ENCODE measurements at places on chromosomes 13 and 19. TPM values are rescaled to one million over a fixed set of nuclear protein-coding genes. Genes with fewer than 3 reads are reported as not detected.

DNA sequence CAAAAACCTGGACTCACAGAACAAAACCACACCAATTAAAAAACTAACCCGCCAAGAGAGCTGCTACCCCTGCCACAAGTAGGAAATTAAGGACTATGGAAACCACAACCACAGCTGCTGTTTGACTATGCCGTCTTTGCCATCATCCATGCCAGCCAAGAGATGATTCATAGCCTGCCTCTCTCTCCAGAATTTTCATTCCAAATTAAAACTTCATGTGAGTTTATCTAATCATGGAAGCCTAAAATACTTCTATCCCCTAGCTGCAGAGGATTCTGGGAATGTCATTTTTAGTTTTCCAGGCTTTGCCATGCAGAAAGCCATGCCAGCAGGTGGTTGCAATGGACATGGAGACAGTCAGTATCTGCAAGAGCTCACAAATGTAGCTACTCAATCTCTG, 27.6 kb upstream of the GTF2F2 start:
- DNase-seq: no peak
- H3K27ac ChIP-seq: no peak overlapping the region
- no peaks in the 10 kb centered on the region for H3K27me3 ChIP-seq
- H3K4me3 ChIP-seq: no peak overlapping the region

GRCh38 chr13:103250071-103250470, 183.9 kb upstream of the SLC10A2 start:
- no peak overlapping the region for H3K27ac ChIP-seq
- DNase-seq: no peak
- no peak overlapping the region for H3K4me3 ChIP-seq
- H3K4me1 ChIP-seq: no peaks in the 10 kb centered on the region

- no peaks in the 10 kb centered on the region for H3K36me3 ChIP-seq
- no peak for DNase-seq
- H3K27ac ChIP-seq: no peak overlapping the region
- H3K27me3 ChIP-seq: no peaks in the 10 kb centered on the region
These were observed 88.3 kb downstream of the PDS5B start for GRCh38 chr13:32674503-32674902.

- peaks cover 99% of the 10 kb centered on the region for H3K36me3 ChIP-seq
- H3K4me3 ChIP-seq: no peak overlapping the region
- no peak overlapping the region for H3K27ac ChIP-seq
- no peaks in the 10 kb centered on the region for H3K4me1 ChIP-seq
These were observed 21.1 kb upstream of the CCDC97 start for GRCh38 chr19:41288673-41289530.

DNA sequence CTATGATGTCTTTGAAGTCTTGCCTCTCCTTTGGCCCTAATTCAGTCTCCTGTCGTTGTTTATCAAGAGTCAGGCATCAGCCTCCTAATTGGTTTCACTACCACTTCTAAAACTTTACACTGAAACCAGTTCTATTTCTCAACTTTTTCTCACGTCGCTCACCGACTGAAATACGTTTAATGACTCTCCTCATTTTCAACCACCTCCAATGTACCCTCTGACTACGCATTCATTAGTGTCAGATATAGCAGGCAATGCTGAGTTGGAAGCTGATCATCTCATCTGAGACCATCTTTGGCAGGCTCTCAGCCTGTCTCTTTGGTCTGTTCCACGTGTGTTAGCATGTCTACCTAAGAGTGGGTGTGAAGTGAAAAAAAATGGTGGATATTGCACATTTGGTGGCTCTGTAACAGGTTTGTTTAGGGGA, 128.1 kb downstream of the KL start:
- no peak overlapping the region for H3K27ac ChIP-seq
- H3K4me1 ChIP-seq: peaks cover 46% of the 10 kb centered on the region
- H3K4me3 ChIP-seq: no peak overlapping the region
- peaks cover 15% of the 10 kb centered on the region for H3K36me3 ChIP-seq
- H3K27me3 ChIP-seq: no peaks in the 10 kb centered on the region

- no peaks in the 10 kb centered on the region for H3K27me3 ChIP-seq
- H3K4me3 ChIP-seq: no peak overlapping the region
- peaks cover 34% of the 10 kb centered on the region for H3K4me1 ChIP-seq
These were observed 11.5 kb downstream of the GPR183 start for GRCh38 chr13:99295488-99296252.

- no peak overlapping the region for H3K4me3 ChIP-seq
- no peaks in the 10 kb centered on the region for H3K4me1 ChIP-seq
- no peaks in the 10 kb centered on the region for H3K27me3 ChIP-seq
- no peak for DNase-seq
- no peaks in the 10 kb centered on the region for H3K36me3 ChIP-seq
These were observed 565.8 kb downstream of the IRS2 start for GRCh38 chr13:109220631-109221030.

DNA sequence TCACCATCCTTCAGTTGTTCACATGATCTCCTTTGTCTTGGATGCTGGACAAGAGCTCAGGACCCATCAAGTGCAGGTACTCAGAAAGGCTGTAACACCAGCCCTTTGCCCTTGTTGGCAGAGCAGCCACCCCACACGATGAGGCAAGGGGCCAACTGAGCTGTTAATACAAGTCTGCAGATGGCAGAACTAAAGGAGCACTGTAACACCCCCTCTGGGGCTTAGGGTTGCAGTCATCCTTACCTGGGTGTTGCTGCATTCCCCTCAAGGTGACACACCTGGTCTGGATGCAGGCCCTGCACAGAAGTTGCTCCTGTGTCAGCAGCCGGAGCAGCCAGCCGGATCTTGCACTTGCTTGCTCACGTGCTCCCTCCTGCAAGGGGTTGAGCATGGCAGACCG, 52.0 kb downstream of the STARD13 start:
- no peak for DNase-seq
- H3K4me3 ChIP-seq: no peak overlapping the region
- peak overlapping the region; percentile 26 for H3K27ac ChIP-seq
- H3K4me1 ChIP-seq: peaks cover 60% of the 10 kb centered on the region
- no peaks in the 10 kb centered on the region for H3K36me3 ChIP-seq

- no peaks in the 10 kb centered on the region for H3K27me3 ChIP-seq
- no peak overlapping the region for H3K27ac ChIP-seq
- no peaks in the 10 kb centered on the region for H3K4me1 ChIP-seq
These were observed 2299.5 kb downstream of the PCDH9 start for GRCh38 chr13:64930636-64931035.

DNA sequence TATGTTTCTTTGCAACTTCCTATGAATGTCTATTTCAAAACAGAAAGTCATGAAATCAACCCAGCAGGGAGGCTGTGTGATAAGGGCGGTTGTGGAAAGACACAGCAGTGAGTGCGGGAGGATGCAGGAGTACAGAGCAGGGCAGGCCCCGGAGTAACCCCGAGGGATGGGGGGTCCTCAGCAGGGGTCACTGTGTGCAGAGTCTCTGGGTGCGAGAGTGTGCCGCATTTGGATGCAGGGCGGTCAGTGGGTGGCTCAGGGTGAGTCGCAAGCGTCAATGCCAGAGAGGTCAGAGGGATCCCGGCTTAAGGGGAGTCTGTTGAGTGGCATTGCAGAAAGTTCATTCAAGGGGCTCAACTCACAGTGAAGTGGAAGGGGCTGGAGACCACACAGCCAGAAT, 147.8 kb downstream of the STK24 start:
- no peaks in the 10 kb centered on the region for H3K4me1 ChIP-seq
- no peak overlapping the region for H3K4me3 ChIP-seq
- H3K27me3 ChIP-seq: no peaks in the 10 kb centered on the region
- no peak overlapping the region for H3K27ac ChIP-seq
- H3K36me3 ChIP-seq: peaks cover 41% of the 10 kb centered on the region
- DNase-seq: no peak

GRCh38 chr13:87536899-87537298, 134.3 kb upstream of the SLITRK5 start:
- no peaks in the 10 kb centered on the region for H3K36me3 ChIP-seq
- no peak for DNase-seq
- no peak overlapping the region for H3K27ac ChIP-seq
- H3K4me3 ChIP-seq: no peak overlapping the region
- H3K27me3 ChIP-seq: no peaks in the 10 kb centered on the region

GRCh38 chr13:100306030-100306429, 217.1 kb downstream of the PCCA start:
- peaks cover 18% of the 10 kb centered on the region for H3K36me3 ChIP-seq
- no peak overlapping the region for H3K4me3 ChIP-seq
- DNase-seq: no peak
- no peaks in the 10 kb centered on the region for H3K27me3 ChIP-seq
- no peak overlapping the region for H3K27ac ChIP-seq

DNA sequence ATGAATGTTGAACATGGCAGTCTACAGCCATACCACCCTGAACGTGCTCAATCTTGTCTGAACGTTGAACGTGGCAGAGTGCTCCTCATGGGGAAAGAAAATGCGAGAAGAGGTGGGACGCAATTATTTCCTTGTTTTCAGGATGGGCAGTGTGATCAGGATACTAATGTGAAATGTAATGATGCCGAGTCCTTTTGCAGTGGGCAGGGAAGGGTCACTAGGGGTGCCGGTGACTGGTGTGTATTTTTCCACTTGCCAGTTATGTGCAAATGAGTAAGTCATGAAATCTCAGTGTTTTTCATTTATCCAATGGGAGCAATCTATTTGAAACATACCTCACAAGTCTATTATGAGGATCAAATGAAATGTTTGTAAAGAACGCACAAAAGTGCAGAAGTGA, 84.8 kb downstream of the LNX2 start:
- DNase-seq: no peak
- no peaks in the 10 kb centered on the region for H3K27me3 ChIP-seq
- no peaks in the 10 kb centered on the region for H3K36me3 ChIP-seq
- no peak overlapping the region for H3K27ac ChIP-seq
- no peak overlapping the region for H3K4me3 ChIP-seq

DNA sequence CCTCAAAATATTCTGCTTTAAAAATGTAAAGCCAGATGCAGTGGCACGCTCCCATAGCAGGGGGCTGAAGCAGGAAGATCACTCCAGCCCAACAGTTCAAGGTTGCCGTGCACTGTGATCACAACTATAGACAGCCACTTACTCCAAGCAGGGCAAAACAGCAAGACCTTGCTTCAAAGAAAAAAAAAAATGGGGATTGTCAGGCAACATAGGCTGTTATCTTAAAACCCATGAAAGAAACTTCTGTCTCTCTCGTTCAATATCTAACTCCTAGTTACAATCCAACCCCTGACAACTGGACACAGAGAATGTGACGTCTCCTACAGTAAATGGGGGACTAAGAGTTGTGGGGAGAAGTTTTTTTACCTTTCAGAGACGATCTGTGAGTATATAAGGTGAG, 17.4 kb downstream of the ELF1 start:
- no peaks in the 10 kb centered on the region for H3K27me3 ChIP-seq
- H3K36me3 ChIP-seq: no peaks in the 10 kb centered on the region
- H3K4me3 ChIP-seq: no peak overlapping the region
- no peak overlapping the region for H3K27ac ChIP-seq

GRCh38 chr13:46320406-46320805, 66.6 kb downstream of the RUBCNL start:
- no peaks in the 10 kb centered on the region for H3K36me3 ChIP-seq
- no peak for DNase-seq
- no peak overlapping the region for H3K4me3 ChIP-seq
- H3K27ac ChIP-seq: no peak overlapping the region
- no peaks in the 10 kb centered on the region for H3K4me1 ChIP-seq

DNA sequence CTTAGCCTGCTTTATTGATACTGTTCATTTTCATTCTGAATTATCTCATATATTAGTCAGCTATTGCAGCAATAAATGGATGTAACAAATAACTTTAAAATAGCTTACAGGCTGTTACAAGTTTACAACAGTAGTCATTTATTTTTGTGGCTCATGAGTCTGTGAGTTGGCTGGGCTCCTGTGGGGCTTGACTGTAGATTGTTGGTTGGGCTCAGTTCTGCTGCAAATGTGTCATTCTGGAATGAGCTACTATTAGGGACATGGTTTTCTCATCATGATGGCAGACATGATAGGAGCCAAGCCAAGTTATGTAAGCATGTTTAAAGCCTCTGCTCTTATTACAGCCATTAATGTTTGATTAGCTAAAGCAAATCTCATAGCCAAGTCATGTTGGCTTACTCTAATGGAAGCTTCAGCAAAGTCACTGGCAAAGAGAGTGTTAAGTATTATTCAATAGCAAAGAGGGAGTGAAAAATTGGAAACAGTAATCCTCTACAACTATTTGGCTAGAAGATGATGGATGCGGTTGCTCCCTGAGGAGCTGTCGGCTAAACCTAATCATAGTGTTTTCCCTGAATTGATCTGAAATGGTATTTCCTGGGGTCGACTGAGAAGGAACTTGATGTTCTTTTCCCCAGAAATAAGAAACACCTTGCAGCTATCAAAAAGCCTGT, 391.3 kb downstream of the TDRD3 start:
- H3K36me3 ChIP-seq: no peaks in the 10 kb centered on the region
- no peaks in the 10 kb centered on the region for H3K4me1 ChIP-seq
- H3K27ac ChIP-seq: no peak overlapping the region
- no peak overlapping the region for H3K4me3 ChIP-seq
- no peaks in the 10 kb centered on the region for H3K27me3 ChIP-seq

DNA sequence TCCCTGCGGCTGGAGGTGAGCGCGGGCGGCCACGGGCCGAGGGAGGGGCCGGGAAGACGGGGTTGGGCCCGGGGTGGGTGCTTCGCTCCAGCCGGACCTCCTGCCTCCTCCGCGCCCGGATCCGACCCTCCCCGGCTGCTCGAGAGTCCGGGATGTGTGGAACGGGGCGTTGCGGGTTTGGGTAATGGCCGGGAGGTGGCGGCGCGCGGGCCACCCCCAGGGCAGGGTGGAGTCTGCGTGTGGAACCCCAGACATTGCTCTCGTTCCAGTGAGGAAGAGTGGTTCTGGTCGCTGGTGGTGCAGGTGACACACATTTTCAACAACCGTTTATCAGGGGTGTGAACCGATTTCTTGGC, 38.8 kb downstream of the ARHGEF7 start:
- H3K27ac ChIP-seq: peak overlapping the region; percentile 97
- no peaks in the 10 kb centered on the region for H3K36me3 ChIP-seq
- no peaks in the 10 kb centered on the region for H3K27me3 ChIP-seq
- H3K4me3 ChIP-seq: peak overlapping the region; percentile 80

GRCh38 chr13:39273953-39274738, 235.9 kb downstream of the NHLRC3 start:
- H3K4me1 ChIP-seq: no peaks in the 10 kb centered on the region
- no peaks in the 10 kb centered on the region for H3K27me3 ChIP-seq
- DNase-seq: no peak
- H3K4me3 ChIP-seq: no peak overlapping the region
- no peak overlapping the region for H3K27ac ChIP-seq

DNA sequence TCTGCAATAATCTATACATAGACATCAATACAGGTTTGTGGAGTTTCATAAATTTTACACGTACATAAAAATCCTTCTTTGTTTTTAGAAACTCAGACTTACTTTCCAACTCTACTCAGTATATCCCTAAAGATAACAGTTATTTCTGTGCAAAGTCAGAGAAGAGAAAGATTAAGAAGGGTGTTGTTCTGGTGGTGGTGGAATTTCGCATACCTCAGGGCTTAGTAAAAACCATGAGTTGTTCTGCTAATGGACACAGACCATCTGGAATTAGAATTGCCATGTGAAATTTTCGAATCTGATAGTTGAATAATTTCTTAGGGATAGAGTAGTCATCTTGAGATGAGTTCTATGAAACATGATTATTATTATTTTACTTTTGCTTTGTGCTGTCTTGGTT, 102.7 kb downstream of the ZAR1L start:
- no peaks in the 10 kb centered on the region for H3K36me3 ChIP-seq
- peaks cover 16% of the 10 kb centered on the region for H3K4me1 ChIP-seq
- H3K27ac ChIP-seq: no peak overlapping the region
- H3K27me3 ChIP-seq: no peaks in the 10 kb centered on the region
- H3K4me3 ChIP-seq: no peak overlapping the region
- DNase-seq: no peak

GRCh38 chr19:12918253-12918652, 840 bp downstream of the SYCE2 start:
- H3K4me1 ChIP-seq: peaks cover 14% of the 10 kb centered on the region
- no peak overlapping the region for H3K27ac ChIP-seq
- no peaks in the 10 kb centered on the region for H3K27me3 ChIP-seq

The CEACAM20 gene
- not detected for total RNA-seq

The DAND5 gene
- total RNA-seq: 0.29 TPM

The SIGLEC11 gene
- 0.50 TPM for total RNA-seq

The KIR2DL1 gene
- total RNA-seq: not detected

The TNFSF9 gene
- total RNA-seq: 0.45 TPM
